ENCODE measurements at places on chromosomes 3 and 15.

DNA sequence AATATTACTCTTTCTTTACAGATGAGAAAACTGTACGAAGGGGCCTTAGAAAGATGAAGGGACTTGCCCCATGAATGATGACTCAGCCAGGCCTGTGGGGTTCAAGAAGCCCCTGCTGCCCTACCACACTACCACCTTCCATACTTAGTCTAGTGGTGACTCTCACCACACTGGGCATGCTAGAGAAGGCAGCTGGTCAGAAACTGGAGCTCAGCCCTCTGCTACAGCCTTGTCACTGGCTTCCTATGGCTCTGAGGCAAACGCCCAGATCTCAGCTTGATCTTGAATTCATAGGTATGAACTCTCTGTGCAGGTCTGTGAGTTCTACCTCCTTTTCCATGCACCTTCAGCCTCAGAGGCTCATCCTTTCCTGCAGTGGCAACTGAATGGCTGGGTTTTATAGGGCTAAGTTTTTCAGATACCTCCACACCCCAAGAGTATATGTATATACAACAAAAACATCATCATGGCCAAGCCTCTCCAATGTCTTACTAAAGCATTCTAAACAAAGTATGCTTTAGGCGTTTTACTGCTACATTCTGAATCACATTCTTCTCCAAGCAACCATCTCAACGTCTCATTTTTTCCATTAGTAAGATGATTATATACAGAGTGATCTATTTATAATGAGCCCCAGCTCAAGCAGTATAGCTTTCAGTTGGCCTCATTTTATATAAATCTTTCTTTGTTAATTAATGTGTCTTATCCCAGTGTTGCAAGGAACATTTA lies 234.1 kb downstream of the GREM1 start:
- DNase-seq: no peak

DNA sequence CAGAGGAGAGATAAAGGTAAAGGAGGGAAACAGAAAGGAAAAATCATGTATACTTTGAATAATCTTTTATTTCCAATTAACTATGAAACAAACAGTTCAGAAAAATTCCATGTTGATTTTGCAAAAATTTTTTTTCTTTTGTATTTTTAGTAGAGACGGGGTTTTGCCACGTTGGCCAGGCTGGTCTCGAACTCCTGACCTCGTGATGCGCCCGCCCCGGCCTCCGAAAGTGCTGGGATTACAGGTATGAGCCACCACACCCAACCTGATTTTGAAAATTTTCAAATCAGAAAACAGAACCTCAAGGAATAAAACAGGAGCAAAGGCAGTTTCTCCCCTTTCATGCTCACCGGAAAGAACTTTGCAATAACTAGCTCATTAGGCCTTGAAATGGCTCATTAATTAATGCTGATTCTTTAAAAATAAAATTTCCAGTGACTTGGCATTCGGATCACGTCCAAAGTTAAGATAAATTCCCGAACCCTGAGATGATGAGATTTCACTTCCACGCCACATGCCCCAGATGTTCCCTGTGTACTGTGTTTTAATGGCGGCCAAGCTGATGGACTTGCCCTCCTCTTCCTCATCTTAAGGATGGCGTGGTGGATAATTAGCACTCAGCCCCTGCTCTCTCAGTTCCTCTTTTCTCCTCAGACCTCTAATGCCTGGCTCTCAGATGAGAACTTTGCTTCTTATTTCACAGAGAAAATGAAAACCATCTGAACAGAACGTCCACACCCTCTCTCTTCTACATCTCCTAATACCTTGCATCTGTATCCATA lies 10.8 kb downstream of the BCL2L10 start:
- DNase-seq: no peak

- no peak for DNase-seq
Observed at GRCh38 chr3:139509631-139510030, 29.9 kb downstream of the RBP1 start.

- DNase-seq: no peak
Observed at GRCh38 chr3:50609071-50609762, 2.4 kb downstream of the CISH start.

DNA sequence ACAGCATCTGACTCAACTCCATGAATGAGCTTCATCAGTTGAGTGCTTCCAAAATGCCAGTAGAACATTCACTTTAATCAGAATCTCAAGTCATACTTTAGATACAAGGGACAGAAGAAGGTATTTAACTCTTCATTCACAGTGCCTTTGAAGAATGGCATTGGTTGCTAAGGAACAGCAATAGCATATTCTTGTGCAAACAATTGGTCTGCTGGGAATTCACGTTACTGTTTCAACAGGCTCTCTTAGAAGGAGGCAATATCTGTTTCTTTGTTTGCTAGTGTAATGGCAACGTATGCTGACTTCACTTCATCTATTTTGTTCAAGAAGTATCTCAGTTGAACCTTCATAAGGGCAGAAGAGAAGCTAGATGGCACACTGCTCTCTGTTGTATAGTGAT lies 113.9 kb downstream of the TMEM108 start:
- DNase-seq: no peak

GRCh38 chr3:112572701-112573100 lies 10.9 kb downstream of the SLC35A5 start:
- no peak for DNase-seq

GRCh38 chr3:50806806-50807205 lies 132.1 kb downstream of the DOCK3 start:
- peak; percentile 33 for DNase-seq

GRCh38 chr15:80579611-80580010 lies 115.5 kb upstream of the ABHD17C start:
- no peak for DNase-seq

- DNase-seq: no peak
Observed at GRCh38 chr3:23389686-23390085, 186.6 kb downstream of the UBE2E2 start.

DNA sequence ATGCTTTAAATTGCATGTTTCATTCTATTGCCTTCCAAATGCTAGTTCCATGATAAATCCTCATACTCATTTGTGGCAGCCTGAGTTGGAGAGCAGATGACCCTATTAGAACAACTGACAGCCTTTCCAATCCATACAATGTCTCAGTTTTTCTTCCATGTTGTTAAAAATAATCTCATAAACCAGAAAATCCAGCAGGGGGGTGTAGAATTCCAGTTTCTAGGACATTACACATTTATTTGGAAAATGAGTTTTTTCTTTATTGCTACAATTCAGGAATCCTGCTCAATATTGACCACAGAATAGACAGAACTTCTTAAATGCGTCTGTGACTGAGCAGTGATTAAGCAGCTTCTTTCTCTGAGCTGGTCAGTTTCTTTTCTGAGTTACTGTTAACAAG lies 174.2 kb upstream of the ATP10A start:
- no peak for DNase-seq

GRCh38 chr3:32568953-32569352 lies 1.7 kb downstream of the DYNC1LI1 start:
- no peak for DNase-seq

DNA sequence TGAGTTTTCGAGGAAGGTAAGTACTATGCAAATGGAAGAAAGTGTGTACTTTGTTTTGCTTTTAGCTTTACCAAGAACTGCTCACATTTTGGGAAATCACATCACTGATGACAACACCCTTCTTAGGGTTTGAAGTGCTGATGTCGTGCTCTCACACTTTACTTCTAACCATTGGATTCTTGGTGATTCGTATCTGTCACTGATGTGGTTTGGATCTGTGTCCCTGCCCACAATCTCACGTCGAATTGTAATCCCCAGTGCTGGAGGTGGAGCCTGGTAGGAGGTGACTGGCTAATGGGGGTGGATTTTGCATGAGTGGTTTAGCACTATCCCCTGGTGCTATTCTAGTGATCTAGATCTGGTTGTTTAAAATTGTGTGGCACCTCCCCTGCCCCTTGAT lies 75.4 kb upstream of the RGMA start:
- DNase-seq: no peak

DNA sequence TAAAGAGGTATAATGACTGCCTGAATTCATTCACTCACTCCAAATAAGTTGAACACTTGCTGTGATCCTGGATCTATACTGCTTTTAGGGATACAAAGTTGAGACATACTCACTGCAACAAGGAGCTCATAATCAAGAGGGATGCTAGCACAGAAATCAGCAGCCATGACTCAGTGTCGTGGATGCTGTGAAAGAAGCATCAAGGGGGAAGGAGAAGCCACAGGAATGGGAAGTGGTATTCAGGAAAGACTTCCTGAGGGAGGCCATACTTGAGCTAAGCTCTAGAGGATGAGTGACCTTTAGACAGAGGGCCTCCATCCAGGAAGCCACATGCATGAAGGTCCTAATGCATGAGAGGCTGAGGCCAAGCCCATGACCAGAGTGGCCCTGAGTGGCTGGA lies 245.7 kb upstream of the RORA start:
- no peak for DNase-seq

- DNase-seq: peak; percentile 57
Observed at GRCh38 chr3:52444860-52445793, at the start of gene SEMA3G. Gene SEMA3G (minus strand): TSS chr3:52445103. CDS start chr3:52445027, 76 bp downstream.

- DNase-seq: no peak
Observed at GRCh38 chr3:53501178-53501577, 6.8 kb downstream of the CACNA1D start.

- DNase-seq: no peak
Observed at GRCh38 chr3:7368597-7368996, 507.7 kb downstream of the GRM7 start.

GRCh38 chr3:57064001-57064400 lies 3.5 kb downstream of the SPATA12 start:
- no peak for DNase-seq

DNA sequence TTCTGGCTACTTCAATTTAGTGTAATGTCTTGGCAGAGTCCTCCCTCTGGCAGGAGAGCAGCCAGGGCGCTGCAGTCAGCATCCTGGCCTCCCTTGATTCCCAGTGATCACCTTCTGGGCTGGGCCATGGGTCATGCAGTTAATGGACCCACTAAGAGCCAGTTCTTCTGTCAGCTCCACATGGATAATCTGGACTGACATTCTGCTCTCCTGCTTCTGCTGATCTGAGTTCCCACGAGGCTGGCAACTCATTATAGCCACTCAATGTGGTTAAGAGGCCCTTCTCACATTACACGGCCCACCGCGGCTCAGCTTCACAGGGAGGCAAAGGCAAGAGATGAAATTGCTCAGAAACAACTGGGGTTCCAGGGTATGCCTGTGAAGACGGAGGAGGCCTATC lies 94.0 kb downstream of the WDR76 start:
- no peak for DNase-seq

All from iPS DF 6.9 (cell line).